Colonic mucosa (tissue), 4 donors: ENCODE measurements at places on chromosomes 1 and 21.
A peak's percentile ranks its signal among the peaks of the same experiment; 100 is the strongest.

DNA sequence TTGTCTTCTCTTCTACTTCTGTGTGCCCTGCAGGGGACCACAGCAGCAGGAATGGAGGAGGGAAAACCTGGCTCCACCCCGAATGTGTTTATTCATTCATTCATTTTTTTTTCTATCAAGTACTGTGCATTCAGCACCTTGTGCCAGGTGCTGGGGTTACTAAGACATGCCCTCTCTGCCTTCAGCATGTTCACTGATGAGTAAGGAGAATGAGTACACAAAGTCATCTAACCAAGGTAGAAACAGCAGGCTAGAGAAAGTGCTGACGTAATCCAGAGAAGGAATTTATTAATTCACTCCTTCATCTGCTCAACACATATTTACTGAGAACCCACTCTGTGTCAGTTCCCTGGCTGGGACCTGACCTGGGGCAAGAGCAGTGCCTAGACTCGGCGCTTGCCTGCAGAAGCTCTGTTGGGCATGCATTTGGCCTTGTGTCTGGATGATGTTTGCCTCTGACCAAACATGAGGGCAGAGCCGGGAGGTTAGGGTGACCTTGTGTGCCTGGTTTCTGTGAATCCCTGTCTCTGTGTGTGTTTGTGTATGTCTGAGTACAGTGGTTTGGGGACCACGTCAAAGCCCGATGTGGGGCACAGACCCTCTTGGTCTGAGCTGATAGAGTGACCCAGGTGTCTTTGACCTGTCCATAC is 3.3 kb upstream of the MYOG start:
- DNase-seq = no peak

- DNase-seq = peak; percentile 67
These were observed 48.0 kb downstream of the H3-3A start for GRCh38 chr1:226110249-226111097.

GRCh38 chr1:42748461-42749410 is 8.7 kb upstream of the CLDN19 start:
- no peak for DNase-seq

DNA sequence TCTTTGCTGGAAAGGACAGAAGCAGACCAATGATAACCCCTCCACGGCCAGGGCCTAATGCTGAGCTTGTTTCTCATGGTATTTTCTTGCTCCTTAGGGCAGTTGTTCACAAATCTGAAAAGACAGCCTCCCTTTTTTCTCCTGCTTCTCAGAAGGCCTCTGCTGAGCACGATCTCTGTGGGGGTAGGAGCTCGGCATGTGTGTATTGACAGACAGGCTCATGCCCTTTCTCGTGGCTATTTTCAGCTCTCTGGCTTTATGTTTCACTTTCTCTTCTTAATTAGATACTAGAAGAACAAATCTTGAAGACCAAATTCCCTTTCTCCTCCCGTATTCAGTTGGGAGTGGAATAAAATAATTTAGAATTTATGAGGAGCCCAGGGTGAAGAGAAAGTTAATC is 768 bp upstream of the RIIAD1 start:
- DNase-seq = no peak

- no peak for DNase-seq
These were observed 58.8 kb downstream of the TOR1AIP2 start for GRCh38 chr1:179818743-179819173.

DNA sequence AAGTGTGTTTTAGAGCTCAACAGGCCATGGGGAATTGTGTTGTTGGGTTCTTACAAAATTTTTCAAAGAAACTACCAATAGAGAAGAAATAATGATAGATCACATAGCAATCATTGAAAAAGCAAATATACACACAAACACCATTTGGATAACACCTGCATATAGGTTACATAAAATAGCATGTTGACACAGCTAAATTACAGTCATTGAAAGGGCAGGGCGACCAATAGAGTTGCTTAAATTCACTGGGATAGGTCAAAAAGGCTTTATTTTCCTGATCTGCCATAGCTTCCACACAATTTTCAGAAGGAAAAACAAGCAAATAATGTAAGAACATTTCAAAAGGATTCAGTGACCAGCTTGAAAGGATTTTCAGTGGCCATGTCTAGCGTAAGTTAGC is 57.9 kb upstream of the FGGY start:
- DNase-seq = no peak

DNA sequence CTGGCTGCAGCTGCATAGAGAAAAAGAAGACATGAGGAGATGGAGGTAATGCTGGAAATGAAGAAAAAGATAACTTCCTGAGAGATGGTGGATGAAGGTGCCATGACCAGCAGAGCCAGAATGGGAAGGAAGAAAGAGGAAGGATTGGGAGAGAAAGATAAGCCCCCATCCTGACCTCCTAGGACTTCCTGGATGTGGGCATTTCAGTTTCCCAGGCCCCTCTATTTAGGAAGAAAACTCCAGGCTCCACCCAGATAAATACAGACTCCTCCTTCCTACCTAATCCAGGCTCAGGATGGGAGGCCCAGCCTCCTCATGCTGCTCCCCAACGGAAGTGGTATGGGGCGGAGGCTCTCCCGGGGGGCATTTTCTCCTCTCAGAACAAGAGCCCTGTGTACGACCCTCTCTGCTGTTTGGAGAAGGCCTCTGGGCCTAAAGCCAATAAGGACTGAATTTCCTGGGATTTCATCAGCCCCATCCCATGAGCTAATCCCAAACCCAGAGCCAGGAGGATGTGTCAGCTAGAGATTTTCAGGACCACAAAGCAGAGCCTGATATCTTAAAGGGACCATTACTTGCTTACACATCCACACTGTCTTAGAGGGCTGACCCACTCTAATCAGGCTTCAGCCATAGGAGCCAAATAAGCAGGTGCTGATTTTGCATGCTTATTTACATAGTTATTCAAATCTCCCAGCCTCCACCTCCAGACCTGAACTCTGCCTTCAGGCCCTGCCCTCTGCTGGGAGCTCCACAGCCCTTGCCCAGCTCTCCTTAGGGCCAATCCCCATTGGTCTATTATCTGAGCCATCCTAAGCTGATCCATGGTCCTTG is 5.1 kb upstream of the ARHGEF2 start:
- no peak for DNase-seq

- DNase-seq = no peak
These were observed 73.3 kb downstream of the ADARB1 start for GRCh38 chr21:45147473-45148315.

DNA sequence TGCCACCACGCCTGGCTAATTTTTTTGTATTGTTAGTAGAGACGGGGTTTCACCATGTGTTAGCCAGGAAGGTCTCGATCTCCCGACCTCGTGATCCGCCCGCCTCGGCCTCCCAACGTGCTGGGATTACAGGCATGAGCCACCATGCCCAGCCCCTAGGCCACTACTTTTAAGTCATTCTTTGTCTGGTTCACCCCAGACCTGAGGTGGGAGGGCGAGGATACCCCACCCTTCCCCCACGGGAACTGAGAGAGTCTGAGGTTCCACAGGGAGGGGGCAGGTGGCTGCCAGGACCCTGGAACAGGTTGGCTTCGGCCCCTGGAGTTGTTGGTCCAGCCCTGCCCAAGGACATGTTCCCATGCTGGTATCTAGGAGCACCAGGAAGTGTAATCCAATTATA is 7.7 kb upstream of the SDC3 start:
- DNase-seq = no peak

- no peak for DNase-seq
These were observed 3.9 kb upstream of the TNFRSF8 start for GRCh38 chr1:12059226-12059625.
